ENCODE measurements at places on chromosomes 5 and 9.

GRCh38 chr5:164000241-164000640 lies 494.8 kb downstream of the MAT2B start:
- no peak for DNase-seq

GRCh38 chr5:17663182-17663581 lies 28.9 kb downstream of the TAF11L14 start:
- DNase-seq: no peak

- no peak for DNase-seq
Measured at GRCh38 chr5:100731768-100732167, 171.3 kb downstream of the ST8SIA4 start.

DNA sequence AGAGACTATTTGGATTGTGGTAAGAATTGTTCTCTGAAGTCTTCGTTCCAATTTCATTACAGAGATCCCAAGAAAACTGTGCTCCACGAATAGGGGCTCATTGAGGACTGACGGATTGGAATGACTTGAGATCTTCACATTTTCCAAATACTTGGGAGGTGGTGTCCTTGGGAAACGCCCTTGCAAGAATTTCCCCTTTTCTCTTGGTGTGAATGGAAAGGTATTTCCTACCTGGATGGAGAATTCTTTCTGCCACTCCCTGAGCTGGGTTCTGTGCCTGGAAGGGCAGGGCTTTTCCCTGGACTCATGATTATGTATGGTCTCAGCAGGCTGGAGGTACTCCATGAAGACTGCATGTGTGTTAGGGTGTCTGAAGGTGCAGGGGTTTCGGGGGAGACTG lies 53.9 kb downstream of the SNX18 start:
- DNase-seq: no peak

DNA sequence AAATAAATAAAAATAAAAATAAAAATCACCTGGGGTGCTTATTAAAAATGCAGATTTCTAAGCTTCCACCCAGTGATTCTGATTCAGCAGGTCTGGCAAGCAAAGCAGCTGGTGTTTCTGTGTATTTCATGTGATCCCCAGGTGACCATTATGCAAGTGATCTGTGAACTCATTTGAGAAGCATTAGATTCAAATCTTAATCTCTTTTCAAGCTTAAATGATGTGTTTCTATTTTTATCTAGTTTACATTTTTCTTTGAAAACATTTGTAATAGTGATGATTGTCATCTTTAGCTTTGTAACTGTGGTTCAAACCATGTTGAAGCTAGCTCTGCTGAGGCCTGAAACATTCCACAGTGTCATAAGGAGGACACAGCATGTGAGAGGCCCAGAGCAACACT lies 804.8 kb upstream of the ZNF608 start:
- no peak for DNase-seq

DNA sequence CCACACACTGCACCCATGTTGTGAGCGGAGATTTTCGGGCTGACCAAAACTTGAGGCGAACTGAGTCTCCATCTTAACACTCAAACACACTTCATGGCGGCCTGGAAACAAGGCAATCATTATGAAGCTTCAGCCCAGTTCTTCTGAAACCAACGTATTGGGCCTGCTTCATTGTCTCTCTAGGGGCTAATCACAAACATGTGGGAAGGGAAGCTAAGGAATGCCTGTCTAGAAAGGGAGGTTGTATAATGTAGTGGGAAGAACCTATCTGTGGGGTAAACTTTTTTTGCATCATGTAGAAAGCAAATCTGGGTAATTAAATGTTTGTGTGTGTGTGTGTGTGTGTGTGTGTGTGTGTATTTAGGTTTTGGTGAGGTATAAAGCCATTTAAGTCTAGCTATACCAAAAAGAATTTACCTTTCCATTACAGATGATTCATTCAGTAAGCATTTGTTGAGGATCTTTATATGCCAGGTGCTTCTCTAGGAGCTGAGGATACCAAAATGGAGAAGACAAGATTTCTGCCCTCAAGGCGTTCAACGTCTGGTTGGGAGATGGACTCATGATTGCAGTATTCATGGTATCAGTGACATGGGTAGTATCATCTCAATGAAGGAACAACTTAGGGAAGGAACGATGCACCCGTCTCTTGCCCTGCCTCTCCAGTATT lies 29.4 kb downstream of the SLC1A3 start:
- no peak for DNase-seq

- DNase-seq: no peak
Measured at GRCh38 chr5:88675168-88675707, 207.7 kb downstream of the MEF2C start.

GRCh38 chr9:99488131-99489059 lies 266.3 kb downstream of the SEC61B start:
- no peak for DNase-seq

DNA sequence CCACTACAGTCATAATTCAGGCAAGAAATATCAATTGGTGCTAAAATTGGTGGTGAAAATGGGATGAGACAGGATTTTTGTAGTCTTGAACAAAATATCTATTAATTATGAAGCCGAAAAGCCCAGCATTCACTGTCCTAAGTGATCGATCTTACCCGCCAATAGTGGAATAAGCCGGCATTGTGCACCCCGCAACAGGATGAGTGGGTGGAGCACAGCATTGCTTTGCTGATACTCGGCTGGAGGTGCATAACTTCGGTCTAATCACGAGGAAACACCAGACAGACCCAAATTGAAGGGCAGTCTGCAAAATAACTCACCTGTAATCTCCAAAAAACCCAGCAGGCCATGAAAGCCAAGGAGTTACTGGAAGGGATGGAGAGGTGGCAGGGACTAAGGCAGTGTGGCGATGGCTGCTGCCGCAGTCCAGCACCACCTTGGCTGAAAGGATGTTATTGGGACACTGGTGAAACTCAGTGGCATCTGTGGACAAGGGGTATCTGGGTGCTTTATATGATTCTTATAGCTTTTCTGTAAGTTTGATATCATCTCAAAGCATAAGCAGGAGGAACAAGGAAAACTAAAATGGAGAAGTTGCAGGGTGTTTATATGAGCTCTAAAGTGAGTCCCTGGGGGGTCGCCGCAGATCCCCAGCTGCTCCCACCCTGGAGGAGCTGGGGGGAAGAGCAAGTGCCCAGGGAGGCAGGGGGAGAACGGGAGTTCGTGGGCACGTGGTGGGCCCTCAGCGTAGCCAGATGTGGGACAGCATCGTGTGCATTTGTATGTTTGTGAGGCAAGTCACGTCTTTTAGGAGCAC lies 45.2 kb downstream of the AHRR start:
- DNase-seq: no peak

- DNase-seq: no peak
Measured at GRCh38 chr5:65623482-65623881, 651 bp downstream of the TRIM23 start.

- peak; percentile 52 for DNase-seq
Measured at GRCh38 chr5:36403632-36404311, 102.1 kb upstream of the RANBP3L start.

DNA sequence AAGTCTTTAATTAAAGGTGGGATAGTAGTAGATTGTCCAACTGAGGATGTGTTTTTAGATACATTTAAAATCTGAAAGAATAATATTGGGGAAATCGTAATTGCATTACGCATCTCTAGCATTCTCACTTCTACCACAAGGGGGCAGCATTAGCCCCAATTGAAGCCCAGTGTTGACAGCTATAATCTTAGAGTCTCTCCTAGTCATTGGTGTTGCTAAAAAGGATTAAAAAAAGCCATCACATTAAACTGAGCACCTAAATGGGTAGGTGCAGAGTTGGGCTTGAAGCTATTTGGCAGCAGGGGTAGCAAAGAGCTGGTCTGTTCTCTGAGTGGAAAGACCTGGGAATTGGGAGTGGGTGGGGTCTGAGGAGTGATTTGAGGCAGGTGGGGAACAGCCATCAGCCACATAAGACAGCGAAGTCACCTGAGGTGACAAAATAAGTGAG lies 177.2 kb downstream of the OSTF1 start:
- DNase-seq: peak; percentile 63

DNA sequence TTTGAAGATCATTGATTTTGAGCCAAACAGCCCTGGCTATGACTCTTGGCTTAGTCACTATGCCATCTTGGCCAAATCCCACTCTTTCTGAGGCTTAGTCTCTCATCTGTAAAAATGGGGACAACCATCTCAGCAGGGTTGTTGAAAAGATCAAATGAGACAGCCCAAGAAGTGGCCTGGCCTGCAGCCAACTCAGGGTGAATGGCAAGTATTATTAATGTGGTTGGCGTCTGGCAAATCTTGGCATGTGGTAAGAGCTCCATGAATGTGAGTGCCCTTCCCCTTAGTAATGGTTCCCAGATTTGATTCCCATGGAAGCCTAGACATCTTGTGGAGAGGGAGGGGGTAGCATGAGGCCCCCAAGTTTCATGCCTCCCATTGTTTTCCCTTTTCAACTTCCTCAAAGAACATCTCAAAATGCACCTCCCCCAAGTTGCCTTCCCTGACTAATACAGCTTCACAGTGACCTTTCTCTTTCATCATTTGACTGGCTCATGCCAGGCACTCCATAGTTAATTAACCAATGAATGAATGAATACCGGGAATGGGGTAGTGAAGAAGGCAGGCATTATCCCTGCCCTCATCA lies 11.8 kb upstream of the TGFBI start:
- peak; percentile 85 for DNase-seq

DNA sequence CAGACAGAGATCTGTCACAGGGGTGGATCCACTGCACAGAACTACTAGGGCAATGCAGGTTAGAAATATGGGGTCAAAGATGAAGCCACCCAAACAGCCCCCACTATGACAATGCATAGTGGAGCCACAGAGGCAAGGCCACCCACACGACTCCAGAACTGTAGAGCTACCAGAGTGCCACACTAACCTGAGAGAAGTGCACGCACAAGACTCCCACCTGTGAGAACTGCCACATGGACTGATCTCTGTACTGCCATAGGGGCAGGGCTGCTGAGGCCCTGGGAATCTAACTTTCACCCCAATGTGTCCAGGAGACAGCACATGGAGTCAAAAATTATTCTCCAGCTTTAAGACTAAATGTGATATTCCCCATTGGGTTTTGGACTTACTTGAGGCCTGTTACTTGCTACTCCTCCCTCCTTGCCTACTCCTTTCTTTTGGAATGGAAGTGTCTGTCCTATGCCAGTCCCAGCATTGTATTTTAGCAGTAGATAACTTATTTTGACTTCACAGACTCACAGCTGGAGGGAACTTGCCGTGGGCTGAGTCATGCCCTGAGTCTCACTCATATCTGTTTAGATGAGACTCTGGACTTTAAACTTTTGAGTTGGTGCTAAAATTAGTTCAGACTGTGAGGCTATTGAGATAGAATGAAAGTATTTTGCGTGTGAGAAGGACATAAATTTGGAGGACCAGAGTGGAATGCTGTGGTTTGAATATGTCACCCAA lies 853.3 kb downstream of the MAT2B start:
- peak; percentile 49 for DNase-seq

GRCh38 chr9:746661-747434 lies 94.6 kb upstream of the DMRT1 start:
- DNase-seq: no peak

DNA sequence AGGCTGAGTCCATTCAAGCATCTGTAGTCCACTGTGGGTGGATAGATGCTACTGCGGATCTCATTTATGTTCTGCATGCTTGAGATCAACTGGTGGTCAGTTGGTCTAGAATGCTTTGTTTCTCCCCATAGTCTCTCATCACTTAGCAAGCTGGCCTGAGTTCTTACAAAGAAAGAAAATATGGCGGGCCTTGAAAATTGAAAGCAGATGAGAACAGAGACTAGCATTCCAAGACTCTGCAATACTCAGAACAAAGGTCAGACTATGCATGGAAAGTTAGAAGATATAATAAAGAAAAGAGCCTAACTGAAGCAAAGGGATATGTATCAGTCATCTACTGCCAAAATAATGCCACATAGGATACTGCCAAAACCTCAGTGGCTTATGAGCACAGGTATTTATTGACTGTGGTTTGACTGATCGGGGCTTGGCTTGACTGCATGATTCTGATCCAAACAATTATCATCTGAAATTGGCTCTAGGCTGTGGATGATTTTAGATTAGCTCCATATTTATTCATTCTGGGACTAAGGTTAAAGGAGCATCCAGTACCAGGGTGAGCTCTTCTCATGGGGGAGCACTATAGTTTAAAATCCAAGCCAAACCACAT lies 258.9 kb downstream of the TAF11L14 start:
- no peak for DNase-seq

GRCh38 chr9:20227166-20227874 lies 395.0 kb downstream of the MLLT3 start:
- no peak for DNase-seq

All from fibroblast of pulmonary artery (primary cell).